CD4-positive, alpha-beta T cell treated with Interleukin-6 at 100 ng/mL for 8 hours (primary cell): ENCODE measurements at places on chromosomes 1 and 21.

GRCh38 chr1:42973286-42973685 lies 14.6 kb upstream of the SLC2A1 start:
- no peak for DNase-seq

DNA sequence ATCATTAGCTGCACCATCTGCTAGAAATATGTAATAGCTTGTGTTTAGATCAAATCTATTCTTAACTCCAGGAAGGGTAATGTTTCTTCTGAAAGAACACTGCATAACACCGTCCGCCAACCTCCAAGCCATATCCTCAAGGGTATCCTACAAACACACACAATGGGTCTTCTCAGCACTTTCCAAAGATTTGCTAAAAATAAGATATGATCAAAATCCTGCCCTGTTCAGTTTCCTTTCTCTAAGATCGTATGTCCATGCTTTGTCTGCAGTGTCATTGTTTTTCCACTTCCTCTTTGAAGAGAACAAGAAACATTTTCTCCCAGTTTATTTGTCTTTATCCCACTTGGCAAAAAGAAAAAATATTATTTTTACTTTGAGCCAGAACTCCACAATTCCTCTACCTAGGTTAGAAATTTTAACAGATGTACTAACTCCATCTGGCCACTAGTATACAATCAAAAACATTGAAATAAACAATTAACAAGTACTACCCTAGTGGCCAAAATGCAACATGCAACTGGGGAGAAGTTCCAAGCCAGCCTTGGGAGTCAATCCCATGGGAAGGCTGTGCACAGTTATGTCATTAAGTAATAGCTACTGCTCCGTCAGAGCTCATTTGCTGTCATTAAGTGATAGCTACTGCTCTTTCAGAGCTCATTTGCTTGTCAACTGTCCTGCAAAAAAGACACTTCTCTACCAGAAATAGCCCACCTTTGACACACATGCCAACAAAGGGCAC lies 37.8 kb downstream of the FRRS1 start:
- no peak for DNase-seq

- DNase-seq, result peak; percentile 45
These were observed 16.0 kb downstream of the LCK start for GRCh38 chr1:32266921-32267591.

- DNase-seq, result no peak
These were observed 54.4 kb downstream of the NR5A2 start for GRCh38 chr1:200081969-200082245.

DNA sequence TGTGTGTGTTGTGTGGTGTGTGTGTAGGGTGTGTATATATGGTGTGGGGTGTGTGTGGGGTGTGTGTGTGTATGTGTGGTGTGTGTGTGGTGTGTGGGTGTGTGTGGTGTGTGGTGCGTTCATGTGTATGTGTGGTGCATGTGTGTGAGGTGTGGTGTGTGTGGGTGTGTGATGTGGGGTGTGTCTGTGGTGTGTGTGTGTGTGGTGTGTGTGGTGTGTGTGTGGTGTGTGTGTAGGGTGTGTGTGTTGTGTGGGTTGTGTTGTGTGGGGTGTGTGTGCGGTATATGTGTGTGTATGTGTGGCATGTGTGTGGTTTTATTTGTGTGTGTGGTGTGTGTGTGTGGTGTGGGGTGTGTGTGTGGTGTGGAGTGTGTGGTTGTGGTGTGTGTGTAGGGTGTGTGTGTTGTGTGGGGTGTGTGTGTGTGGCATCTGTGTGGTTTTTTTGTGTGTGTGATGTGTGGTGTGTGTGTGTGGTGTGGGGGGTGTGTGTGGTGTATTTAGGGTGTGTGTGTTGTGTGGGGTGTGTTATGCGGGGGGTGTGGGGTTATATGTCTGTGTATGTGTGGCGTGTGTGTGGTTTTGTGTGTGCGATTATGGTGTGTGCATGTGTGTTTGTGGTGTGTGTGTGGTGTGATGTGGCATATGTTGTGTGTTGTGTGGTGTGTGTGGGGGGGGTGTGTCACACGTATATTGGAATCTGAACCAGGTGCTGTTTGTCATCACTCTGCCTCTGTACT lies 17.1 kb upstream of the ZBTB21 start:
- DNase-seq, result no peak

DNA sequence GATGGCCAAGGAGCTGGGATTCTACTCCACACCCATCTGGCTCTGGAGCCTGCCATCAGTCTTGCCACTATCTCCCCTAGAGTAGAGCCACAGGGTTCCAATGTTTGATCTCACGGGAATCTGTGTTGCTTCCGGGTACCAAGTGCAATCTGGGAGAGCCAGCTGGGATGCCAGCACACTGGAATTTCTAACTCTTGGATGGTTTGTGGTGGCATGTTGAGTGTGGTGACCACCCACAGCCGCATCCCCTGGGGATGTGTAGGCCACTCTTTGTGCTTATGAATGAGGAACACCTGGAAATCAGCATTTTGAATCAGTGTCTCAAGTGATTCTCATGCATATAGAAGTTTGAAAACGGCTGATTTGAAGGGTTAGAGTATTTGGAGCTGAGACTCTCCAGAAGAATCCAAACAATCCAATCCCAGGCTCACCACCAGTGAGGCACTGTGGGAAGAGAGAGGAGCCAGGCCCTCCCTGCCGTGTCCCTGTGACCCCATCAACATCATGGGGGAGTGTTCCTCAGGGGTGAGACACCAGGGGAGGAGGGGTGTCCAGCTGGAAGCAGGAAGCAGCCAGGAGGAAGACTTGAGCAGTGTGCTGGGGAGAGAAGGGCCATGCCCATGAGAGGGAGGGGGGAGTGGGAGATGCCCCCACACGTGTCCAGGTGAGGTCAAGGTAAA lies 13.4 kb downstream of the FBLIM1 start:
- no peak for DNase-seq

DNA sequence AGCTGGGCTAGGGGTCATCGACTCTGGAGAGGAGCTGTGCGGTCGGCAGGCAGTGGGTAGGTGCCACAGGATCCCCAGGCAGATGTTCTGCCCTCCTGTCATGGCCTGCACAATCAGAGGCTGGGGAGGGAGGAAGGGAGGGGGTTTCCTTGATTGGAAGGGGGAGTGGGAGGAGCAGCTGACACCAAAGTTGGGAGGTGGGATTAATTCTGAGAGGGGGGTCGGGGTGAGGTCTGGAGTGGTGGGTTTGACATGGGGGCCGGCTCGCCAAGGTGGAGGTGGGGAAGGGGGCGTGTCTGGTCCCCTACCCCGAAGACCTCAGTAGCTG lies 651 bp upstream of the HPCA start:
- no peak for DNase-seq

DNA sequence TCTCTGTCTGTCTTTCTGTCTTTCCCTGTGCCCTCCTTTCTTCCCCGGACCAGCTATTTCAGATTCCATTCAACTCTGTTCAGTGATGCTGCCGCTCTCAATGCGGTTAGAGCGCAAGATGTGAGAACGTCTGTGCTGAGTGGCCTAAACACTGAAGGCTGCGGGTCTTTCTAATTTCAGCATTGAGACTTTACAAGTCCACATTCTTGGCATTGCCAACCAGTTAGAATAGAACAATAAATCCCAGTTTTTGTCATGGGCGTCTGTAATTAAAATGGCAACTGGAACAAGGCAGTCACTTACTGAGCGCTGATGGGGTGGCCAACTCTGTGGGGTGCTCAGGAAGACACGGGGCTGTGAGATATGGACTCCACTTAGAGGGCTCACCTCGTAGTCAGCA lies 112.8 kb downstream of the DHRS3 start:
- DNase-seq, result no peak

- DNase-seq, result no peak
These were observed 101.5 kb downstream of the DDX20 start for GRCh38 chr1:111857194-111857651.
